Activated naive CD4-positive, alpha-beta T cell treated with anti-CD3 and anti-CD28 coated beads for 36 hours (primary cell): ENCODE measurements at places on chromosomes 3 and 15. TPM values are rescaled to one million over a fixed set of nuclear protein-coding genes. Genes with fewer than 3 reads are reported as not detected.

GRCh38 chr3:59510576-59510975 is 460.8 kb upstream of the CFAP20DC start:
- no peaks in the 10 kb centered on the region for H3K27me3 ChIP-seq
- no peaks in the 10 kb centered on the region for H3K36me3 ChIP-seq
- H3K4me3 ChIP-seq, result no peak overlapping the region
- H3K4me1 ChIP-seq, result peaks cover 11% of the 10 kb centered on the region

SLC27A2 gene
- 25.2 TPM for total RNA-seq

GRCh38 chr15:98914626-98915025 is 93.0 kb downstream of the PGPEP1L start:
- H3K27me3 ChIP-seq, result no peaks in the 10 kb centered on the region
- no peak overlapping the region for H3K4me3 ChIP-seq
- H3K27ac ChIP-seq, result no peak overlapping the region
- H3K4me1 ChIP-seq, result peaks cover 15% of the 10 kb centered on the region
- peaks cover 34% of the 10 kb centered on the region for H3K36me3 ChIP-seq
- DNase-seq, result peak; percentile 15

SLC51B gene
- not detected for total RNA-seq

STX19 gene
- not detected for total RNA-seq

DNA sequence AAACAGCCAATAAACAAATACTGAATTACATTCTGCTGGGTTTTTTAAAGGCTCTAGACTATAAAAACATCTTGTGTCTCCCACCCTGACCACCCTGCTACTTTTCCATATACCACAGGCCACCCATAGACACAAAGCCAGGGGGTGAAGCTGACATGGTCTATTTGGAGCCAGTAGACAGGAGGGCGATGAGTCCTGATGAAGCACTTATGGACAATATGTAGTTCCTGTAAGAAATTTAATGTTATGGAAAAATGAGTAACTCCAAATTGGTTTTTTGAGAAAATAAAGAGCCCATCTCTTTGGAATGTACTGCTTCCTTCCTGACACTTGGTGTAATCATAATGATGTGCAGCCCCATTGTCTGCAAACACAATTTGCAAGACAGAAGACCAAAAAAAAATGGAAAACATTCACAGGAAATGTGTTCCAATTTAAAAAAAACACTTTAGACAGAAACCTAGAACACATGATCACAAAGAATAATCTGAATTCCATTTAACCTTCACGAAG is 11.8 kb downstream of the SSR3 start:
- DNase-seq, result no peak
- H3K4me1 ChIP-seq, result peaks cover 12% of the 10 kb centered on the region
- H3K36me3 ChIP-seq, result peaks cover 23% of the 10 kb centered on the region
- no peaks in the 10 kb centered on the region for H3K27me3 ChIP-seq

GRCh38 chr3:48756640-48757039 is 39.6 kb upstream of the IP6K2 start:
- peaks cover 3% of the 10 kb centered on the region for H3K36me3 ChIP-seq
- no peak overlapping the region for H3K27ac ChIP-seq
- H3K27me3 ChIP-seq, result no peaks in the 10 kb centered on the region
- no peak overlapping the region for H3K4me3 ChIP-seq

SNTN gene
- total RNA-seq, result not detected

DNA sequence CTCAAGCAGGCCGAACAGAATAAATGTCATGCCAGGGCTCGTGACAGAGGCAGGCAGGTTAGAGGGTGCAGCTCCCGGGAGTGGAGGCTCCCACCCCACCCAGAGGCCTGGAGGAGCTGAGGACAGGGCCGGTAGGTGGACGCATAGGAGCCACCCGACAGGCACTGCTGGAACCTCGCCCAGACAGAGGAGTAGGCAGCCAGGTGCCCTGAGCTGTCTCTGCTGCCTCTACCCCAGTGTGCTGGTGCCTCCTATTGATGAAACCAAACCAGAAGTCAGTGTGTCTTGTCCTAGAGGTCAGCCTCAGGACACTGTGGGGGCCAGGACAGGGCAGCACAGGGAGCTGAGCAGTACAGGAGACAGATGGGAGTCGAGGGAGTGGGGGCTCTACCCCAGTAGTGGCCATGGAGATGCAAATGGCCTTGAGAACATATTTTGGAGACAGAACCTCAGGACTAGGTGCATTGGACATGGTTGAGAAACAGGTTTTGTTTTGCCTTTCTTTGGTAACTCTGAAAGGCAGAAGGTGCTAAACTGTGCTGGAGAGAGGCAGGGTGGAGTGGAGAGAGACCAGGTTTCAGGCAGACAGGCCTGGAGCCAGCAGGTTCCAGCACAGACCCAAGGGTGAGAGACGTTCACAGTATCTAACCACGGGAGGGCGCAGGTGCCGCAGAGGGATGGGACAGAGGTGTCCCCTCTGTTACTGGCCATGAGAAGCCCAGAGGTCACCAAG is 15.4 kb upstream of the KLF15 start:
- no peak overlapping the region for H3K27ac ChIP-seq
- H3K27me3 ChIP-seq, result peaks cover 1% of the 10 kb centered on the region
- no peaks in the 10 kb centered on the region for H3K36me3 ChIP-seq
- H3K4me3 ChIP-seq, result no peak overlapping the region
- no peaks in the 10 kb centered on the region for H3K4me1 ChIP-seq

- H3K4me1 ChIP-seq, result no peaks in the 10 kb centered on the region
- no peaks in the 10 kb centered on the region for H3K36me3 ChIP-seq
- no peak overlapping the region for H3K27ac ChIP-seq
These were observed 66.7 kb upstream of the GCSAM start for GRCh38 chr3:112199622-112200316.

GRCh38 chr3:58696093-58696492 is 29.5 kb upstream of the FAM3D start:
- peaks cover 2% of the 10 kb centered on the region for H3K36me3 ChIP-seq
- no peak overlapping the region for H3K4me3 ChIP-seq
- H3K27ac ChIP-seq, result no peak overlapping the region
- DNase-seq, result no peak
- peaks cover 17% of the 10 kb centered on the region for H3K27me3 ChIP-seq

GRCh38 chr3:128215290-128215689 is 62.0 kb downstream of the EEFSEC start:
- no peaks in the 10 kb centered on the region for H3K27me3 ChIP-seq
- no peak overlapping the region for H3K4me3 ChIP-seq
- peaks cover 9% of the 10 kb centered on the region for H3K4me1 ChIP-seq
- no peak overlapping the region for H3K27ac ChIP-seq
- H3K36me3 ChIP-seq, result peaks cover 12% of the 10 kb centered on the region
- no peak for DNase-seq

TF gene
- total RNA-seq, result 0.07 TPM

GRCh38 chr3:65153850-65154512 is 466.2 kb upstream of the ADAMTS9 start:
- no peak for DNase-seq
- H3K36me3 ChIP-seq, result no peaks in the 10 kb centered on the region
- no peaks in the 10 kb centered on the region for H3K4me1 ChIP-seq
- no peaks in the 10 kb centered on the region for H3K27me3 ChIP-seq

MST1R gene
- total RNA-seq, result 0.41 TPM

HOMER2 gene
- 2.8 TPM for total RNA-seq

GRCh38 chr3:49966233-49966942 is 26.4 kb downstream of the RBM6 start:
- no peak overlapping the region for H3K4me3 ChIP-seq
- no peak overlapping the region for H3K27ac ChIP-seq
- DNase-seq, result no peak
- peaks cover 9% of the 10 kb centered on the region for H3K36me3 ChIP-seq
- peaks cover 5% of the 10 kb centered on the region for H3K4me1 ChIP-seq
- no peaks in the 10 kb centered on the region for H3K27me3 ChIP-seq

DNA sequence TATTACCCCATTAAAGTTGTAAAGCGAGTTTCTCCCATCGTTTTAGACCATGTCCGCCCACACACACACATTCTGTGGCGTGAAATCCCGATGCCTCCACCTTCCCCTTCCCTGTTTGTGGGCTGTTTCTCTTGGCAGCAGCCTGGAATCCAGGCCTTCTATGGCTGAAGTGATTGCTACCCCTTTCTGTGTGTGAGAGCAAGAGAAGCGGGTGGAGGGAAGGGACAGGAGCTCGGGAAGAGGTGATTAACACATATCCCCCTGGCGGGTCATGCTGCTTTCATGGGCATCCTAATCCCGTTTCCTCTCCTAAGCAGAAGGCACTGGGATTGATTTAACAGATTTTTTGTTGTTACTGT is 283.8 kb upstream of the RGMA start:
- no peak overlapping the region for H3K27ac ChIP-seq
- no peak overlapping the region for H3K4me3 ChIP-seq
- H3K4me1 ChIP-seq, result no peaks in the 10 kb centered on the region
- no peak for DNase-seq
- peaks cover 3% of the 10 kb centered on the region for H3K27me3 ChIP-seq

LHFPL4 gene
- total RNA-seq, result not detected

MUSTN1 gene
- 0.57 TPM for total RNA-seq

DNA sequence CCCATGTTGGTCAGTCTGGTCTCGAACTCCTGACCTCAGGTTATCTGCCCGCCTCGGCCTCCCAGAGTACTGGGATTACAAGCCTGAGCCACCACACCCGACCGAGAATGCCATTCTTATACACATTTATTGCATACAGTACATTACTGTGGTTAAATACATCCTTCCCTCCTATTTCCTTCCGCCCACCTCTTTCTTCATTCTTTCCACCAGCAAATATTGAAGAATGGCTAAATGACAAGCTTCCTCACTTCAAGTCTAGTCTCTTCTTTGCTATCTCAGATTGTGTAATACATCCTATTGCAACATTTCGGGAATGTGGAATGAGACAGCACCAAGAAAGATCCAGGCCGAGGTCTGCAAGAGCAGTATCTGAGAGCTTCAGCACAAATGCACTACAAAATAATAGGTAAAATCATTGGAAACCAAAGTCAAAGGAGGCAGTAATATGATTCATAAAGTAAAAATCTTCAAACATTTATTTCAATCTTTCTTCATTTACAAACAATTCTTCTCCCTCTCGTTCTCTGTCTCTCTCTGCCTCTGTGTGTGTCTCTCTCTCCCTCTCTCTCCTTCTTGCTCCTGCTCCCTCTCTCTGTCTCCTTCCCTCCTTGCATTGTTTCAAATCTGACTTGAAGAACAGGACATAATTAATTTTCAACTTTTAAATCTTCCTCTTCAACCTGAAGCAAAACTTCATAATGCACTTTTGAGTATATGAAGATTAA is 94.7 kb upstream of the TGFBR2 start:
- H3K27ac ChIP-seq, result no peak overlapping the region
- H3K27me3 ChIP-seq, result no peaks in the 10 kb centered on the region
- H3K4me3 ChIP-seq, result no peak overlapping the region
- DNase-seq, result peak; percentile 38
- no peaks in the 10 kb centered on the region for H3K36me3 ChIP-seq

CNBP gene
- 490 TPM for total RNA-seq

GABRG3 gene
- not detected for total RNA-seq

GRCh38 chr3:52398670-52399081 is 46.2 kb downstream of the SEMA3G start:
- H3K4me1 ChIP-seq, result no peaks in the 10 kb centered on the region
- no peak overlapping the region for H3K27ac ChIP-seq
- no peak overlapping the region for H3K4me3 ChIP-seq
- DNase-seq, result no peak

CPNE9 gene
- not detected for total RNA-seq

DNA sequence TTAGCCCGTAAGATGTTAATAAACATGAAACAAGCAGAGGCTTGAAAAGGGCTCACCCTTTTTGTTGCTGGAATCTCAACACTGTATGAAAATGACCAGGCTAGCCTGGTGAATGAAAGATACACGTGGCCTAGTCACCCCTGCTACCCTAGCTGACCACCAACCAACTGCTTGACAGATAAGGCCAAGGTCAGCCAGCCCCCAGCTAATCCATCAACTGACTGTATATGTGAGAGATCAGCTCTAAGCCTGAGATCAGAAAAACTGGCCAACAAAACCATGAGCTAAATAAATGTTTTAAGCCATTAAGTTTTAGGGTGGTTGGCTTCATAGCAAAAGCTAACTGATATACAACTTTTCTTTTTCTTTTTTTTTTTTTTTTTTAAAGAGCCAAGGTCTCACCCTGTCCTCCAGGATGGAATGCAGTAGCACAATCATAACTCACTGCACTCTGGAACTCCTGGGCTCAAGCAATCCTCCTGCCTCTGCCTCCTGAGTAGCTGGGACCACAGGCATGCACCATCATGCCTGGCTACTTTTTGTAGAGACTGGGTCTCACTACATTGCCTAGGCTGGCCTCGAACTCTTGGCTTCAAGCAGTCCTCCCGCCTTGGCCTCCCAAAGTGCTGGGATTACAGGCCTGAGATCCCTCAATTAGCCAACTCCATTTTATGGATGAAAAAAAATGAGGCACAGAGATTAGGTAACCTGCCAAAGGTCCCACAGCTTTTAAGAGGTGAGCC is 34.6 kb downstream of the SH3BP5 start:
- no peak overlapping the region for H3K27ac ChIP-seq

DNA sequence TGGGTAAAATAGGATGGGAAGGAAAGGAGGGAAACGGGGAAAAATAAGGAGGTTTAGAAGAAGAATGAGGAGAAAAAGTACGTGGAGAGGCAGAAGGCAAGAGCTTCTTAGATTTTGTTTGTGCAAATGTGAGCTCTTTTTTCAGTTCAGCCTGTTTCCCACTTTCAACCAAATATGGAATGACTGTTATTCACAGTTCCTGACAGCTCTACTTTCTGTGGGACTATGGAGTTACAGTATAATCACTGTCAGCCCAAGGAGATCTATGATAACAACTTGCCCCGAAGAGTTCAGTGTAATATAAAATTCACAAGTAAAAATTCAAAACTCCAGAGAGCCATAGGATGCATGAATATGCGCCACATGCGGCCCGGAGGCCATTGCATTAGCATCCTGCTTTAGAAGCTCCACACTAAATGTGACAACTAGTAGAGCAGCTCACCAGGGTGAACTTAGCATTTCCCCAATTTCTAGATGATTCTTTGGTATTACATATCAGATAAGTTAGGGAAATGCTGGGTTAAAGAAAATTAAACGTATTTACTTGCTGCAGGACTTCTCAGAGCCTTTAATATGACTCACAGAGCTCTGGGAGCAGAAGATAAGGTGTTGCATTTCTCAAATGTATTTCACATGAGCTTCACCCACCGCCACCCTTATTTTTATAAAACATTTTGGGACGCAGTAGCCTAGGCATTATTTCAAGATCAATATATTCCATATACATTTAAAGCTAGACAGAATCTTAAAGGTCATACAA is 234.6 kb downstream of the EBLN2 start:
- no peaks in the 10 kb centered on the region for H3K36me3 ChIP-seq
- no peak overlapping the region for H3K4me3 ChIP-seq
- peaks cover 2% of the 10 kb centered on the region for H3K27me3 ChIP-seq
- no peak for DNase-seq

DNA sequence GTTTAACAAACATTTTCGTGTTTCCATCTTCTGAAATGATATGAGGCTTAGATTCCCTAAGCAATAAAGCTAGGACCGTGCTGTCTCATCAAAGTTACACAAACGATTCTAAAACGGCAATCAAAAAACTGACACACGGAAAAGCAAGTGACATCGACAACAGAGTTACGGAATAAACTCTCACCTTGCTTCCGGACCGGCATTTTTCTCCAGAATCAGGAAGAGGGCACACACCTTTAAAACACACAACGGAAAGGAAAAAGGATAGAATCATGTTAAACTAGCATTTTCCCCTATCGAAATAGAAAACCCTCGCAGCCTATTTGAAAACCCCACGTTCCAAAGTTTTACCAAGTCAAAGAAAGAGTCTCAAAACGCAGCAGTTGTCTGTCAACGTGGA is 1.4 kb downstream of the DLG1 start:
- no peak for DNase-seq
- peaks cover 12% of the 10 kb centered on the region for H3K27me3 ChIP-seq
- peaks cover 12% of the 10 kb centered on the region for H3K36me3 ChIP-seq
- peaks cover 30% of the 10 kb centered on the region for H3K4me1 ChIP-seq
- peak overlapping the region; percentile 96 for H3K4me3 ChIP-seq

- no peaks in the 10 kb centered on the region for H3K36me3 ChIP-seq
- H3K27ac ChIP-seq, result no peak overlapping the region
- peaks cover 7% of the 10 kb centered on the region for H3K27me3 ChIP-seq
- no peak overlapping the region for H3K4me3 ChIP-seq
- no peaks in the 10 kb centered on the region for H3K4me1 ChIP-seq
These were observed 31.5 kb upstream of the TAFA4 start for GRCh38 chr3:68963891-68964290.

ECE2 gene
- total RNA-seq, result not detected

TRIM71 gene
- total RNA-seq, result 0.07 TPM
